ENCODE measurements at places on chromosomes 1 and 21. TPM values are rescaled to one million over a fixed set of nuclear protein-coding genes. Genes with fewer than 3 reads are reported as not detected.

DNA sequence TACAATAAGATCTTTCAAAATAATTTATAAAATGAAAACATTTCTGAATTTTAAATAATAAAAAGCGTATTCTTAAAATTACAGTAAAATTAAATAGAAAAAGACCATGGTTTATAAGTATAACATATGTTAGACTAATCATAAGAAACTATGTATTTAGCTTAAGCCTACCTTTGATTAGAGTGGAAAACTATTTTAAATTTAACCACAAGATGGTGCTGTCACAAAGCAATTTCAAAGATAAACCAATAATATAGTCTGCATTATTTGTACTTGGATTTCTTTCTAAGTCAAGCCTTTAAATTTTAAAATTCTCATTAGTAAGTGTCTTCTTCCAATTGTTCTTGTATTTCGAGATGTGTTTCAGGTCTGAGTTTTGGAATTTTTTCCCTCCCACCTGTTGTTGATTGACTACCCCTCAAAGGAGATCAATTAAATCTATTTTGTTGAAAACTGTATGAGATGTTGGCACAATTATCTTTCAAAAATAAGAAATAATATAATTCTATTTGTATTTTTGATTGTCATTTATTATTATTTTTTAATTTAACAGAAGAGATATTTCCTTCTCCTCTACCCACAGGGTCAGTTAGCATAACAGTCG lies 459.8 kb downstream of the KCNT2 start:
- DNase-seq: no peak

DNA sequence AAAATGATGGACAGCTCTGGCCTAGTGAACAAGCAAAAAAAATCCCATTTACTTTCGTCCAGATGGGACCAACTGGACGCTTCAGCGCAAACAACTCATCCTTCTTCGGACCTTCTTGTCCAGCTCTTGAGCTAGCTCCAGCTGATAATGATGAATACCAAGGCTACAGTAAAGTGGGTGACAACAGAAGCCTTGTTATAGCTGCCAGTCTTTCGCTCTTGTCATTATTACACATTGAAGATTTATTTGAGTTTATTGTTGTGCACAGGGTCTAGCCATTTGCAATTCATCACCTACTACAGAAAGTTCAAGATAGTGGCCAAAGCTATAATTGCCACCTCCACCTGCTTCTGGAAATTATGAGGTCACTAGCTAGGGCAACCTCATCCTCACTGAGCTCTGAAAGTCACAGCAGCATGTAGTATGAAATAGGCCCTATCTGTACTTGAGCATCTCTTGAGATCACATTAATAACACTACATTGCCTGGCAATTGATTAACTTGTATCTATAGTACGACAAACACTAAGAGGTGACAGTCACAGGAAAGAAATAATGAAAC lies 76.9 kb downstream of the GPATCH2 start:
- no peak for DNase-seq

The KCNJ9 gene
- 0.55 TPM for total RNA-seq

GRCh38 chr1:227712648-227713047 lies 22.5 kb downstream of the JMJD4 start:
- DNase-seq: no peak

- DNase-seq: no peak
Observed at GRCh38 chr1:65691152-65691900, 101.4 kb upstream of the PDE4B start.

The SKI gene
- 87.1 TPM for total RNA-seq

DNA sequence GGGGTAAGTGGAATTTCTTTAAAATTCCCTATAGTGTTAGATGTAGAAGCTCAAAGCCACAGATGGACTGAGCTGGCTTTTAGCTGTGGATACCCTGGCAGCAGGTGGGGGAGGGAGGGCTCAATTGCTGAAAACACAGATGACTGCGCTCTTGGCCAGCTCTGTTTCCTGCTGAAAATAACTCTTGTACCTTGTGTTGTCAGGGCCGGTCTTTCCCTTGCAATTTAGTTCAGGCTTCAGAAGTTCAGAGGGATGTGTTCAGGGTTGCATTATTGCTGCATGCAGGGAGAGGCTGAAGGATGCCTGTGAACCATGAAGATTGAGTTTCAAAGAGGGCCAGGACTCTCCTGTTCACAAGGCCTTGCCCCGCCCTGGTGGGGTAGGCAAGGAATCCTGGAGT lies 58.1 kb upstream of the GCLM start:
- DNase-seq: no peak

DNA sequence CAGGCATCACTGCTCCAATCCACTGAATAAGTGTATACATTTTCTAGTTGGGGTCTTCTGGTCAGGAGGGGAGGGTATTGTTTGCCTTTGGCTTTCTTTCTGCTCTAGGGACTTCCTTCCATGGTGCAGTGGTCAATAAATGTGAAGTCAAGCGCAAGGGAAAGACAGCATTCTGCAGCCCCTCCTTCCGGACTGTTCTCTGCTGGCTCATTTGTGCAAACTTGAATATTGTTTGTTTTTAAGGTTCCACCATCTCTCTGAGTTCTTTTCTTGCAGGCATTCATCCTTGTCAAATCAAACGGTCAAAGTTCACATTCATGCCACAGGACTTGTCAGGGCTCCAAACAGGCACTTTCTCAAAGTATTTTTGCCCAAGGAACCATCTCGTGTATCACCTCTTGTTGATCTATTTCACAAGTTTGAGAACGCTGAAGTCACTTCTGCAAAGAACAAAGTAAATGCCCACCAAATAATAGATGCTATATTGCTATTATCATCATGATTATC lies 205.6 kb upstream of the KAZN start:
- no peak for DNase-seq

The PLA2G2F gene
- total RNA-seq: not detected

DNA sequence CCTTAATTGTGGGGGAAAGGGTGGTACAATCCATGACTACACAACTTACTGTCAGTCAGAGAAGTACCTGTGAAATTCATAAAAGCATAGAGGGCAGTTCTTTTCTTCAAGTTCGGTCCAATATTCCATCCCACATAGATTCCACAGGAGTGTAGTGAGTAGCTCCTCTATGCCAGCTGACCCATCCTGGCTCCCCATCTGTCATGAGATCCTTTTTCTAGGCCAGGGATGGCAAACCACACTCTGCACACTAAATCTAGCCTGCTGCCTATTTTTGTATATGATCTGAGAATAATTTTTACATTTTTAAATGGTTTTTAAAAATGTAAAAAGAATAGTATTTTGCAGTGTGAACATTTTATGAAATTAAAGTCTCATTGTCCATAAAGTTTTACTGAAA lies 107.0 kb upstream of the TSPAN2 start:
- DNase-seq: no peak

- DNase-seq: no peak
Observed at GRCh38 chr1:21468599-21468998, 28.7 kb downstream of the NBPF3 start.

The NPR1 gene
- 2.5 TPM for total RNA-seq

GRCh38 chr1:194084755-194085154 lies 898.3 kb upstream of the B3GALT2 start:
- DNase-seq: no peak

The LAMC2 gene
- 1.9 TPM for total RNA-seq

The RHD gene
- total RNA-seq: 0.47 TPM

The TIPRL gene
- 19.8 TPM for total RNA-seq

- no peak for DNase-seq
Observed at GRCh38 chr1:24505816-24506215, 3.2 kb downstream of the RCAN3 start.

The LCE3D gene
- not detected for total RNA-seq

DNA sequence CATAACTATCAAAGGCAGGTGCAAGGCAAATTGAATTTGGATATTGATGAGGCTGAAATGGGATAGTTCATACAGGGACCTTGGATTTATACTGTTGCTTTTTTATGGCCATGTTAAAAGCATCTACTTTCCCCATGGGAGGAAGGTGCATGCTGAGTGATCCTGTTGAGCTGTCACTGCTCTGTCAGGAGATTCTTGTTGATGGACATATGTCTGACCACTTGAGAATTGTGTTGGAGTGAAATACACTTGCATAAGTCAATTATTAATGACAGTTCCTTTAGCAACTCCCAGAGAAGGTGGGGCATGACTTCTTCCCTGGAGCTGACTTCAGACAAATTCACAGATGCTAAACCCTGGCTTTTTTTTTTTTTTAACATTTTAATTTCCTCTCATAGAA lies 58.4 kb upstream of the DYNLT5 start:
- no peak for DNase-seq

GRCh38 chr1:7610936-7611335 lies 160.2 kb upstream of the VAMP3 start:
- no peak for DNase-seq

The CYP4Z1 gene
- total RNA-seq: 0.68 TPM

Measured in testis (tissue), 5 donors.